Activated CD4-positive, CD25-positive, alpha-beta regulatory T cell treated with anti-CD3 and anti-CD28 coated beads, Interleukin-2, amount 50 U/mL, for 16 hours (primary cell): ENCODE measurements at places on chromosomes 5 and 9.

GRCh38 chr5:163506095-163506457, 657 bp downstream of the MAT2B start:
- DNase-seq: no peak

DNA sequence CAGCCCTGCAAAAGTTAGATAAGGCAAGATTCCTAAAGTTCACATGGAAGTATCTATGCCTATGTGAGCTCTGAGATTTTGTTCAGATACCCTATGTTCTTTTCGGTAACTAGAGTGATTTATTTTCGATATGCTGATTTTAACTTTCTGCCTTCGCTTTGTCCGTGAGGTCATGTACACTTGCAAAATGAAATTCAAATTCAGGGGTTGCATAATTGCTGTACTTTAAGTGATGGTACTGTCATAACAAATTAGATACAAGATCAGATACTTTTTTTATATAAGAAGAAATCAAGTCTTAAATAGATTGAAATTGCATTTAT, 350 bp upstream of the ECPAS start:
- no peak for DNase-seq

- no peak for DNase-seq
Observed at GRCh38 chr9:80378669-80379293, 807.0 kb downstream of the TLE4 start.

- DNase-seq: no peak
Observed at GRCh38 chr9:121587863-121588262, 63.6 kb upstream of the DAB2IP start.

GRCh38 chr9:127753622-127754021, 18.5 kb upstream of the TOR2A start:
- DNase-seq: no peak

GRCh38 chr5:10572451-10572850, 8.6 kb downstream of the ANKRD33B start:
- DNase-seq: no peak

- no peak for DNase-seq
Observed at GRCh38 chr5:104646416-104646815, 1083.8 kb upstream of the NUDT12 start.

GRCh38 chr5:91469517-91470165, 86.5 kb upstream of the ARRDC3 start:
- no peak for DNase-seq

- no peak for DNase-seq
Observed at GRCh38 chr9:91034521-91034920, 232.9 kb downstream of the SYK start.

GRCh38 chr5:115524199-115524847, 20.3 kb downstream of the FEM1C start:
- no peak for DNase-seq

- DNase-seq: no peak
Observed at GRCh38 chr5:35502206-35502605, 115.5 kb upstream of the SPEF2 start.

- DNase-seq: no peak
Observed at GRCh38 chr9:127202461-127203169, 62.0 kb upstream of the GARNL3 start.

DNA sequence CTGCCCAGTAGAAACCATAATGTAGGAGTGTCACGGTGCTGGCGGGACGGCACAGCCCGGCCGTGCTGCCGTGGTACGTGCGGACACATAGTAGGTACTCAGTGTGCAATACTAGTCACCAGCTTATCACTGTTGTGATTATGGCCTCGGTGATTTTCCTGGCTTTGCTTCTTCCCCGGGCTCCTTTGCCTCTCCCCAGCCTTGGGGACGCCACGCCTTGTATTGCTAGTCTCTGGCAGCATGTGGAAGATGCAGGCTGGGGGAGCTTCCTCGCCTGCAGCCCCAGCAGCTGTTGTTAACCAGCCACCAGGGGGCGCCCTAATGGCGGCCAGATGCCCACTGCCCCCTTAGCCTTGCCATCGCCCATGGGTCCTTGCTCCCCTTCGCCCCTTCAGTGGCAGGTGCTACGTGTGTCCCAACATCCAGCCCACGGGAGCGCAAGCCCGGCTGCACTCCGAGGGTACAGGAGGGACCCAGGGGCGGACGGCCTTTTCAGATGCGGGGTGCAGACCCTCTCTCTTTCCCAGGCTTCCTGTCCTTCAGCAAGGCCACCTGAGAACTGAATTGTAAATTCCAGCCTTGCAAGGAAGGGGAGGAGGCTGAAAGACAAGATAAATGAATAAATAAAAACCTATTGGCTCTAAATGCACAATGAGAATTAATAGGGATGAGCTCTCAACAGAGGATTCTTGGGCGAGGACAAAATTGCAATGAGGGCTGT, 8.0 kb downstream of the NTNG2 start:
- peak; percentile 26 for DNase-seq

DNA sequence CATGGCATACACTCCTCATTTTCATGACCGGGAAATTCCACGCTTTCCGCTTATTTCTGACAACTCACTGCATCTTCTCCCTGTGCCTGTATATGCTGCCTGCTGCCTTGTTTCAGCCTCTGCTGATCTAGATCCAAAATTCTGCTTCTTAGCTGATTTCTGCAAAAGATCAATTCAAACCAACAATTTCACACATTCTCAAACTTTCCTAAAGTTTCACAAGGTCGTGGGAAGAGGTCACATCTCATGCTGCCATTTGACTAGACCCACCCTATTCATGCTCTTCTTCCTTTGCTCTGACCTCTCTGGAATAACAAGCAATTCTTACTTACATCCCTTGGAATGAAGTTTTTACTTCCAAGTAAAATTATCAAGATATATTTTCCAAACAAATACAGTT, 84.5 kb downstream of the TMEM167A start:
- no peak for DNase-seq

- DNase-seq: no peak
Observed at GRCh38 chr9:20476912-20477521, 145.3 kb downstream of the MLLT3 start.

DNA sequence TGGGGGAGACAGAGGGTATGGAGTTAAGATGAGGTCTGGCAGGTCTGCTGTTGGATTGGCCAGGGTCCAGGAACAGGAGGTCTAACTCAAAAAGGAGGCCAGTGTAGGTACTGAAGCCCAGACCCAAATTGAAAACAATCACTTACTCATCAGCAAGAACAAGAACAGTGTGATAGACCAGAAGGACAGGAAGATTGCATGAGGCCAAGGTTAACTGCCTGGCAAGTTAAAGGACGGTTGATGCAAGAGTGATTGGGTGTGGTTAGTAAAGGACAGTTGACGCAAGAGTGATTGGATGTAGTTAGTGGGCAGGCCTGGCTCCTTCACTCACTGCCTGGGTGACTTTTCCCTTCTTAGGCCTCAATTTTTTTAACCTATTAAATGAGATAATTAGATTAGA, 132.6 kb downstream of the PDZD2 start:
- no peak for DNase-seq

- DNase-seq: no peak
Observed at GRCh38 chr9:2574203-2574602, 47.4 kb upstream of the VLDLR start.

DNA sequence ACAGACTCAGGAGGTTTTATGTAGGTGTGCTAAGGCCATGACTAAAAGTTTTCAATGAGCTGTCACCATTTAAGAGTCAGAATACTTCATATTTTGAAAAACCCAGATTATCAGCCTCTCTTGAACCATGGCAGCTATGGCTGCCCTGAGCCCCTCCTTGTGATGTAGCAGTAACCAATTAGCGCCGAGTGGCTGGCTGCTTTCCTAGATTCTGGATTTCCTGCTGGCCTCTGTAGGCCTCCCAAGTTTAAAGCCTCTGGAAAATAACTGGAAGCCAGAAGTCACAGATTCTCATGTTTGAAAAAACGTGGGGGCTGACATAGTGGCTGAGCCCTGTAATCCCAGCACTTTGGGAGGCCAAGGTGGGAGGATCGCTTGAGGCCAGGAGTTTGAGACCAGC, 25.5 kb downstream of the DAB2IP start:
- DNase-seq: no peak

DNA sequence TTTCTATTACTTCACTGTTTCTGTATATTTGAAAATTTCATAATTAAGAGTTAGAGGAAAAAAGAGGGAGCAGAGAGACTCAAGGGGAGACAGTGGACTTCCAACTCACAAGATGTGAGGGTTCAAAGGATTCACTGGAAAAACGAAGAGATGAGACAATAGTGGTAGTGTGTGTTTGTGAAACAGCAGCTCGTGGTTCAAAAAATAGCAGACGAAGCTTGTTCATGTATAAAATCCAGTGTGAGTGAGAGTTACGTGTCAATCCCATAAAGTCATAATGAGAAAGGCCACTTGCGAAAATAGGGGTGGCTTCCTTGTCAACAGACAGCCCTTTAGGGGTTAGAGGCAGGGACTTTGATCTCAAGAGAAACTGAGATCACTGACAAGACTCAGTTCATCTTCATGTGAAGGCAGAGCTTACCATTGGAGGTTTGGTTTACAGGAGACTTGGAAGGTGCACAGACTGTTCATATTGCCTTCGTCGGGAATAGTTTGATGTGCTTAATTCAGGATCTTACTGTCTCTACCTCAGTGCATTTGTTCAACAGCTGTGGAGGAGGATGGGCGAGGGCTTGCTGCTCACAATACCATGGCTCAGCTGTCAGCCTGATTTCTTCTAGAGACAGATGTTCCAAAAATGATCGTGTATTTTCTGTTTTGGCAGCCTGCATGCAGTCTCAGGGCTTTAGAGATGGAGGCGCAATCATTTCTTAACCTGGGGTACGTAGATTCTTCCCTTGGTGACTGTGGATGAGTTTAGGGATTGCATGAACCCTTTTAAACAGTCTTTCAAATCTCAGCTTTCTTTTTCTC, 105.7 kb upstream of the KLF9 start:
- no peak for DNase-seq

- DNase-seq: no peak
Observed at GRCh38 chr9:121529237-121529987, 29.8 kb upstream of the GGTA1 start.

DNA sequence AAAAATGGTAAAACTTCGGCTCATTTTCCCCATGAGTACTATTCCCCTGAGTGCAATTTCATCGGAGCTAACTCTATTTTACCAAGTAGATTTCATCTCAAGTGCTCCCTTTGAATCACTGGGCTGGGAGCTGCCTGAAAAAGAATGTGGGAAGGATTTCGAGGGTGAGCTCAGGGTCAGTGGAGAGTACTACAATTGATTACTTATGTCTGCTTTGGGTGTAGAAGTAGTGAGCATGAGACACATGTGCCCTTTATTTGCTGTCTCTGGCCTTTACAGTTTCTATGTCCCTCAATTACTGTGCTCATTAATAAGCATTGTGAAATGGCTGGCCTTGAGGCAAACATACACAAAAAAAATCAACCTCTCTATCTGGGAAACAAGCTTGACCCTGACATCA, 172.7 kb upstream of the RFX3 start:
- no peak for DNase-seq

DNA sequence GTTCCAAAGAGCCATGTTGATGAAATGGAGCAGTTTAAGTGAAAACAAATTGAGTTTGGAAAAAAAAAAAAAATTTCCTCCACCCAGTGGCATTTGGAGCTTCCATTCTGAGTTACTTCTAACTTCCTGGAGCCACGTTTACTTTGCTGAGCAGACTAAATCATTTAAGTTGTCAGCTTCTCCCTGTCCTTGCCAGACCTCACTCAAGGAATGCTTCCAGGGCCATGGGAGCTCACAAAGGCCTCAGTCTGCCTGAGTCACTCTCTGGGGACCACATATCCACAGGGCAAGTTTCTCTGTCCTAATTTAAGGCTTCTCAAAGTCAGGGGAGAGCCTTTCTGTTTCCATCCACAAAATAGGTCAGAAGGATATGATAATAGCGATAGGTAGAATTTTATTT, 210.3 kb upstream of the TNC start:
- no peak for DNase-seq

DNA sequence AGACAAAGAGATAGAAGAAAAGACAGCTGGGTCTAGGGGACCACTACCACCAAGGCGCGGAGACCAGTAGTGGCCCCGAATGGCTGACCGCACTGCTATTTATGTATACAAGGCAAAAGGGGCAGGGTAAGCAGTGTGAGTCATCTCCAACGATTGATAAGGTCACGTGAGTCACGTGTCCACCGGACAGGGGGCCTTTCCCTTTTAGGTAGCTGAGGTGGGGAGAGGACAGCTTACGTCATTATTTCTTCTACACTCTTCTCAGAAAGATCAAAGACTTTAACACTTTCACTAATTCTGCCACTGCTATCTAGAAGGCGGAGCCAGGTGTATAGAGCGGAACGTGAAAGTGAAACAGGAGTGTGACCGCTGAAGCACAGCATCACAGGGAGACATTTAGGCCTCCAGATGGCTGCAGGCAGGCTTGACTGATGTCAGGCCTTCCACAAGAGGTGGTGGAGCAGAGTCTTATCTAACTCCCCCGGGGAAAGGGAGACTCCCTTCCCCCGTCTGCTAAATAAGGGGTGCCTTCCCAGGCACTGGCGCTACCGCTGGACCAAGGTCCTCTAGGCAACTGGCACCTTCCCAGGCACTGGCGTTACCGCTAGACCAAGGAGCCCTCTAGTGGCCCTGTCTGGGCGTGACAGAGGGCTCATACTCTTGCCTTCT, 6.1 kb upstream of the PRR16 start:
- no peak for DNase-seq

DNA sequence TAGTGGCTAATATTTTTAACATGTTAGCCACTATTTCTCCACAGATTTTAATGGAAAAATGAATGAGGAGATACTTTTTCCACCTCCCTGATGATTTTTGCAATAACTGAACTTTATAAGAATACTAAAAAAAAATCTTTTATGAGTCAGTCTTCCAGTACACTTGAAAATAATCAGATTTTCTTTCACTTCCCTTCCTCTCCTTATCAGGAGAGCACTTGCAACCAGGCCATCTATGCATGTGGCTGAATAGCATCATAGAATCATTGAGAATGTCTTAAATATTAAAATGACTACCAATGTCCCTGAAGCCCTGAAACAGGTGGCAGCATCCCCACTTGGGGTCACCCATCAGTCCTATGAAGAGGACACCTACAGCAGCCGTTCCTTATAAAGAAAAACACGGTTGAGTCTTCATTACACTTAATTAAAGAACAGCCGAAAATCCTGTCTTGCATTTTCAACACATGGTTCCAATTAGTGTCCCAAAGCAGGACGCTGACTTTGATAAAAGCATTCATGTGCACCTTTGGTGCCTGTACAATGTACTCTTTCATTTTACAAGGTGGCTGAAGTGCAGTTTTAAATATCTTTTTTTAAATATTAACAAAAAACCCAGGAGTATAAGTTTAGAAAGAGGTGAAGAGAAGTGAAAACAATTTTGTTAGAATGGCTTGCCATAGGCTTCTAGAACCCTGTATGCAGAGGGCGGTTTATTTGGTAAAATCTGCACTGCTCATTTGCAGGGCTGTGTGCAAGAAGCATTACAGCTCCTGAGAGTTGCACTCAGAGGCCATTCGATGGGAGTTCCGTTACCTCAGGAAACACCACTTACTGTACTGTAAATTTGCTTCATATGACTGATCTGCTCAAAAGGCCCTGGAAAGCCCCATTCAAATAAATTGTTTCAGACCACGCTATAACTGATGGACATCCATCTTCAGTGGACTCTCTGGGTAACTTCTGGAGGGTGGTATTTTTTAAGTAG, 106.9 kb upstream of the VCAN start:
- DNase-seq: no peak

- DNase-seq: no peak
Observed at GRCh38 chr5:98443881-98444280, 329.6 kb upstream of the RGMB start.
